ENCODE measurements at places on chromosomes 5 and 9.

DNA sequence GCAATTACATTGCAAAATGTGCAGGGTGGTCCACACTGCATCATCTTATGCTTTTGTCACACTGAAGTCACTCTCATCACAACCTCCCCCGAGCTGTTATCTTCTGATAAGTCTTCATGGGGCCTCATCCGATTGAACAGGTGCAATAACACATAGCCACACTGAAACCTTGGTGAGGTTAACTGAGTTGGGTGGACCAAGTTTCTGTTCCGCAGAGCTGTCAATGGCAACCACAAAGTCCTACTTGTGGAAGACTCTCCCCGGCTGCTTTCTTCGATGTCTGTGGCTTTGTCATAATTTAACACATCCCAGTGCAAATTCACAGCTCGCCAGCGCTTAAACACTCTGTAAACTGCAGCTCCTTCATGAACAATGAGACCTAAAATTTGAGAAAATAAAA, 112.2 kb downstream of the MARCHF11 start:
- no peak for DNase-seq

DNA sequence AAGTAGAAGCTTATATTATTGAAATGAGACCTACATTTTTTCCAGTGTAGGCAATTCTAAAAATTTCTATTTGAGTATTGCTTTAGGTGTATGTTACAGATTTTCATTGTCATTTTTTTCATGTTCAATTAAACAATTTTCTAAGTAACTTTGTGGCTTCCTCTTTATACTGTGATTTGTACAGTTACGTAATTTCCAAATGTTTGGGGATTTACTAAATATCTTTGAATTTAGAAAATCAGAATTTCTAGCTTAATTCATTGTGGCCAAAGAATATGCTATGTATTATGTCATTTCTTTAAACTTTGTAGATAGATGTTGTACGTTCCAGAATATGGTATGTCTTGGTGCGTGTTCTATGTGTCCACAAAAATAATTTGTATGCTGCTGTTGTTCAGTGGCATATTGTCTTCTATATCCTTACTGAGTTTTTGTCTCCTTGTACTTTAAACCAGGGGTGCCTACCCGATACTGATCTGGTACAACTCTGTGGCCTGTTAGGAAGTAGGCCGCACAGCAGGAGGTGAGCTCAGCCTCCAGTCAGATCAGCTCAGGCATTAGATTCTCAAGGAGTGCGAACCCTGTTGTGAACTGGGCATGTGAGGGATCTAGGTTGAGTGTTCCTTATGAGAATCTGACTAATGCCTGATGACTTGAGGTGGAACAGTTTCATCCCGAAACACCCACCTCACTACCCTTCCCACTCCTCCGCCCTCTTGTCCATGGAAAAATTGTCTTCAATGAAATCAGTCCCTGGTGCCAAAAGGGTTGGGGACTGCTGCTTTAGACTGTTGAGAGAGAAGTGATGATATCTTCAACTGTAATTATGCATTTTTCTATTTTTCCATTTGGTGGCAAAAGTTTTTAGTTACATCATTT, 63.5 kb downstream of the UBE2R2 start:
- DNase-seq = no peak

- DNase-seq = no peak
Observed at GRCh38 chr9:35847792-35848572, 19.0 kb downstream of the TMEM8B start.

GRCh38 chr5:79193643-79194042, 42.3 kb upstream of the JMY start:
- no peak for DNase-seq

DNA sequence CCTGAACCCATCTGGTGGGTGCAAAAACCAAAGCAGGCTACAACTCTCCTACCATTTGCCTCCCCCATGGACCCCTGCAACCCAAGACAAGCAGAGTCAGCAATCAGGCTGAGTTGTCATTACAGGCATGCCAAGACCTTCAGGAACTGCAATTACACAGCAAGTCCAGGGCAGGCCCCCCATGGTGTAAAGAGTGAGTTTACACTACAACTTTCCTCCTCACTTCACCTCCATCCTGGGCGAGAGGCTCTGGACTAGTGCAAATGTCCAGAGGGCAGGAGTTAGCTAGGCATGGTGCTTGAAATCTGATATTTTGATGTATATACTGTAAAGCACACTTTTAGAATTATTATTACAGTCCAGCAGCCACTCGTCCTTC, 7.0 kb upstream of the P4HA2 start:
- DNase-seq = peak; percentile 9

GRCh38 chr9:68493958-68494577, 46.6 kb downstream of the TMEM252 start:
- no peak for DNase-seq

- DNase-seq = no peak
Observed at GRCh38 chr9:27400334-27400880, 103.5 kb upstream of the EQTN start.

- no peak for DNase-seq
Observed at GRCh38 chr5:149372076-149372795, 6.9 kb downstream of the IL17B start.

- DNase-seq = no peak
Observed at GRCh38 chr9:77779010-77779409, 130.9 kb upstream of the GNA14 start.

- DNase-seq = peak; percentile 76
Observed at GRCh38 chr5:178069909-178070308, 43.4 kb upstream of the N4BP3 start.

GRCh38 chr9:78725503-78725902, 428.6 kb downstream of the PSAT1 start:
- DNase-seq = no peak

GRCh38 chr5:2724031-2724581, 27.4 kb downstream of the IRX2 start:
- peak; percentile 14 for DNase-seq

GRCh38 chr5:40486437-40487275, 193.1 kb upstream of the PTGER4 start:
- DNase-seq = no peak

- no peak for DNase-seq
Observed at GRCh38 chr9:134393582-134394280, 67.5 kb downstream of the RXRA start.

DNA sequence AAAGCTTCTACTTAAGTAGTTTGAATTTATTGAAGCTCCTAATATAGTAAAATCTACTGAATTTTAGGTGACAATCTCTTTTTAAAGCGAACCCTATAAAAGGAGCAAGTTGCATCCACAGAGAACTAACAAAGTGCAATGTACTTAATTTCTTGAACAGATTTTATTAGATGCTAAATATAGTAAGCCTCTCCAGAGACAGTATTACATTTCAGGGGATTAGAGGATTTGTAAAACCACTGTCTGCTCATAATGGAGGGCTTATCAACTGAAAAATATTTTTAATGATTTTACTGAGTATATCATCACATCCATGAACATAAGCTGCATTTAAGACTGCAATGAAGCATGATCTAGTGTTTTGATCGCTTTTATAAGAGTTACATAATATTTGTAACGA, 230.0 kb upstream of the EFNA5 start:
- DNase-seq = no peak

DNA sequence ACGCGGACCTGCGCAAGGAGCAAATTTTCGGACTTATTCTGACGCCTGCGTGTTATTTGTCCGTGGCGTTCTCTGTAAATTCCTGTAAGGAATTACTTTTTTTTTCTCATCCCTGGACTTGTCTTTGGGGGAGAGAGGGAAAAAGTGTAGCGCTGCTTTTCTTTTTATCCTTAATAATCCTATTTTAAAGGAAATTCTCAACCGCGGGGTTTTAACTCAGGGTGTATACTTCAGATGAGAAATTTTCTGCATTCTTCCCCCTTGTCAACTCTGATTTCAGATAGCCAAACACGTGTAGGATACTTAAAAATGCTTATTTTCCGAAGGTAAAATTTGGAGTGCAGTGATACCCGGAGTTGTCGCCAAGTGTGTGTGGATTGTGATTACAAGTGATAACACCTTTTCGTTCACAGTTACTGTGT, 853 bp downstream of the DCP2 start:
- no peak for DNase-seq

DNA sequence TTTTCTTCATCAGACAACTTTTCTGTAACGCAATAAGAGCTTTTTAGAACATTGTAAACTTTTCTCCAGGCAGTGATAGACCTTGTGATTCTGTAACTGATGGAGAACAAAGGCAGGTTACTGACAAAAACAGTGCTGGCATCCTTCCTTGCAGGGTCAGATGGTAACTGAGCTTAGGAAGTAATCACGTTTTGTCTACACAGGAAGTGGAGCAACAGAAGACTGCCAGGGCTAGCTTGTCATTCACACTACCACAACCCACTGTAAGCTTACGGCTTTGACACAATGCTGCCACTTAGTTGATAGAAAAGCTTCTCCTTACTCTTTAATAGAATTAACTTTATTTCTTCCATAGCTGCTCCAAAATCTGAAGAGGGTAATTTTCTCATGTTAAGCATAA, 46.8 kb downstream of the FBN2 start:
- no peak for DNase-seq

DNA sequence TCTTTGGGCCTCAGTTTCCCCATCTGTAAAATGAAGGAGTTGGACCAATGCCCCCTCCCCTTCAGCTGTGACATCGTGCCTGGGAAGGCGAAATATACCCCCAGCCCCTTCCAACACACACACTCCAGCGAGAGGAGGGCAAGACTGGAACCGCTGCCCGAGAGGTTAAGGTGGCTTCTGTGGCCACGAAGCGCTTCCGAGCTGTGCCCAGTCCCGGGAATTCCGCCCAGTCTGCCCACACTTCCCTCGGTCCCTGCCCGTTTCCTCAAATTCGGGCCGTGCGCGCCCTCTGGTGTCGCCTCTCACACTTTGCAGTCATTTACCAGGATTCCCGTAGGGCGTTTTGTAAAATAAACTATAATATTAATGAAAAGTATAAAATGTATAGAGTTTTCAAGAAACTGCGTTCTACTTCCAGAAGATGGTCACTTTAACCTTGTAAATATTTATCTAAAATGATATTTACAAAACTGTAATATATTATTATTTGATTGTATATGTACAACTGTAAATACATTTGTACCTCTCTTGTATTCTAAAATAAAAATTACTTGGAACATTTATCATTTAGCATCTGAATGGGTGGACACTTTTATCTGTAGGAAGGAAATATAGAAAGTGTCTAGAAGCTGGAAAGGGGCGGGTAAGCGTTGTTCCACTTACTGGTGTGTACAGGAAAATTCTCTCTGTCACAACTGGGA, 11.0 kb upstream of the EXOSC2 start:
- peak; percentile 79 for DNase-seq

DNA sequence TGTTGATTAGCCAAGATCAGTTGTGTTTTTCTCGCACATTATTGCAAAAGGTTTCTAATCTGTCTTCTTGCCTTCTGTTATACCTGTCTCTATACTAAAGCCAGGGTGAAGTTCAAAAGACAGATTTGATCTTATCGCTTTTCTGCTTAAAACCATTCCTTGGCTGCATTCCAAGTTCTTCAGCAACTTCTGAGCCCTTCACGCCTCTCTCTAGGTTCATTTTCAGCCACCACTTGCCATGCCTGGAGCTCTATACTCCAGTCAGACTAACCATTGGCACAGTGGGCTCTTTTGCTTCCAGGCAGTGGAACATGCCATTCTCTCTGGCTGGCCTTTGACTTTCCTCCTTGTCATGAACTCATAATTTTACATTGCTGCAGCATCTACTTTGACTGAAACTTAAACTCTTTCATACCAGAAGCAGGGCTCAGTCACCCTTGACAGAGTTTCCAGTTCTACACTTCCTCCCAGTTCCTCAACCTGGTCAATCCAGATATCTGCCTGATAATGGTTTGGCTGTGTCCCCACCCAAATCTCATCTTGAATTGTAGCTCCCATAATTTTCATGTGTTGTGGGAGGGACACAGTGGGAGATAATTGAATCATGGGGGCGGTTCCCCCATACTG, 114.4 kb downstream of the SLC12A2 start:
- DNase-seq = no peak

GRCh38 chr5:178306430-178307225, 74.0 kb upstream of the PHYKPL start:
- DNase-seq = no peak

GRCh38 chr9:1285526-1285925, 235.4 kb downstream of the DMRT2 start:
- DNase-seq = no peak

DNA sequence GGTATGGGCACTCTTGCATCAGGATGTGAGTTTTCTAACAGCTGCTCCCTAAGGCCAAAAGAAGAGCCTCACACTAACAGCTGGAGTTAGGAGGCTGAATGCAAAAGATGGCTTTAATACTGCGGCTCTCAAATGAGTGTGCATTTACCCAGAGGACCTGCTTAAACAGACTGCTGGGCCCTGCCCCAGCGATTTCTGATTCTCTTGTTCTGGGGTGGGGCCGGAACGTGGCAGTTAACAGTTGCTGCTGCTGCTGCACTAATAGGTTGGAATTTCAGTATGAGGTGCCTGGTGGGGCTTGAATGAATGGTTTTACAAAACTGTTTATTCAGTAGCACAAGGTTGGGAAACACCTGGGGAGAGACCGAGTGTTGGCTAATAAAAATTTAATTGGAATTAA, 26.1 kb downstream of the HMGCR start:
- no peak for DNase-seq

DNA sequence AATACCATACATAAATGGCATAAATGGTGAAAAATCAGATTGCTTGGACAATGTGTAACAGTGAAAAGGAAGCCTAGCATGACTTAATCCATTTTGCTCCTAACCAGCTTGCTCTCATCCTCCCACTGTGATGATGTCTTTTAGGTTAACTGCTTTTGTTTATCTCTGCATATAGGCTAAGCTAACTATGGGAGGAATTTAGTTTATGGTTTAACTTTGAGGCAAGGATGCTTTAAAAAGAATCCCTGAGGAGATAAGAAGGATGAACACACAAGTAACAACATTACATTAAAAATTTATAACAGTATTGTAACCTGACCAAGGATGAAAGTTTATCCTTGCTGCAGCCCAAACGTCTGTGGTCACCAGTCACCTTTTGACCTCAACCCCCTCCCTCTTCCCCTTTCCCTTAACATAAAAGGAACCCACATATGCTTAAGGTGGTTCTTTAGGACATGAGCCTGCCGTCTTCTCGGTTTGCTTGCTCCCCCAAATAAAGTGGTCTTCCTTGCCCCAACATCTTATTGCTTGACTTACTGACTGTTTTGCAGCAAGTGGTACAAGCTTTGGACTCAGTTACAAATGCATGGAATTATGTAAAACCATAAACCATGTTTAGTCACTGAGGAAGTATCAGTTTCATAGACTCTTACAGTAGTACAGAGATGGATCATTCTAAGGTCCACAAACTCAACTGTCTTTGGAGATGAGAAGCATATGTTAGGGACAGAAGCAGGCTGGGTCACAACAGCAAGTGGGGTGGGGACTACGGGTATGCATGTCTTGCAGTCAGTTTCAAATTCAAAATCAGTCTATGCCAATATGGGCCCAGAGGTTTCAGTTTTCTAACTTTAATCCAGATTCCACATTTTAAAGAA, 31.3 kb downstream of the AGXT2 start:
- DNase-seq = no peak
